ENCODE measurements at places on chromosomes 6 and 20.

DNA sequence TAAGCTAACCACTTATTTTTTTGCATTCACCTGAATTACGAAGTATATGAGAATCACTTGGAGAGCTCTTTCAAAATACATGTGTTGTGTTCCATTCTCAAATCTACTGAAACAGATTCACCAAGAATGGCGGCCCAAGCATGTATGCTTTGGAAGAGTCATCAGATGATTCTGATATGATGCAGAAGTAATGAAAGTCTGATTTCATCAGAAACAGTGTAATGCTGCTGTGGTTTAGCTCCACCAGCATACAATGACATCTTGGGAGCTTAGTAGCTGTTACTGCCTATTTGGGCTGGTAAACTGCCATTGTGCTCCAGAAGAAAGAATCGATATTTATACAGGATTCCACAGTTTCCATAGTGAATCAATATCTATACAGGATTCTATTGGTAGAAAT, 52.9 kb downstream of the UBR2 start:
- no peak for DNase-seq

DNA sequence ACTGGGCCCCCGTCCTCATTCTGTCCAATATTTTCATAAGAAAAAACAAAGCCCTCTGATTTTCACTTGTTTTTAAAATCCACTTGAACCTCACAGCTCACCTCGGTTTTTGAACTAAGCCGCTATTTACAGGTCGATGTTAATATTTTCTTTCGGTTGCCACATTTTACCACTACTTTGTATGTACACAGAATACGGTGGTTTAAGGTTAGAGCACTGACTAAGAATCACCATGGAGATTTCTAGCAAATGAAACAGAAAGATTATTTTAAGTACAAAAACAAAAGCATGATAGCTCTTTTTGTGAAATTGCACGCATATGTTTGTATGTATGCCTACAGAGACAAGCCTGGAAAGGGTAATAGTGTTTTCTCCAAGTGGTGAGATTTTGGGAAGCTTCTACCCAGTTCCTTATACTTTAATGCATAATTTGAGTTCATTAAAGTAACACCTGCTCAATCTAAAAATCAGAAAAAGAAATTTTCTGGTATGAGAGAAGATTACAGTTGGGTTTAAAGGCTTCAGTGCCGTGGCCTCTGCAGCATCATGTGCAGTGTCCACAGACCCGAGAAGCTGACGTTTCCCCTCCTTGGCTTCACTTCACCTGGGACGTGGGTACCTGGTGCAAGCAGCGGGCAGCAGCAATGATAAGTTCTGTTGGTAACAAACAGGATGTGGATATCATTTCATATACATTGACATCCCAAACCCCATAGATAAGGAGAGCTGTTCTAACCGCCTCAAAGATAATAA, 144.0 kb downstream of the UST start:
- no peak for DNase-seq

- peak; percentile 9 for DNase-seq
Observed at GRCh38 chr6:167827583-167828324, 1.0 kb downstream of the AFDN start.

DNA sequence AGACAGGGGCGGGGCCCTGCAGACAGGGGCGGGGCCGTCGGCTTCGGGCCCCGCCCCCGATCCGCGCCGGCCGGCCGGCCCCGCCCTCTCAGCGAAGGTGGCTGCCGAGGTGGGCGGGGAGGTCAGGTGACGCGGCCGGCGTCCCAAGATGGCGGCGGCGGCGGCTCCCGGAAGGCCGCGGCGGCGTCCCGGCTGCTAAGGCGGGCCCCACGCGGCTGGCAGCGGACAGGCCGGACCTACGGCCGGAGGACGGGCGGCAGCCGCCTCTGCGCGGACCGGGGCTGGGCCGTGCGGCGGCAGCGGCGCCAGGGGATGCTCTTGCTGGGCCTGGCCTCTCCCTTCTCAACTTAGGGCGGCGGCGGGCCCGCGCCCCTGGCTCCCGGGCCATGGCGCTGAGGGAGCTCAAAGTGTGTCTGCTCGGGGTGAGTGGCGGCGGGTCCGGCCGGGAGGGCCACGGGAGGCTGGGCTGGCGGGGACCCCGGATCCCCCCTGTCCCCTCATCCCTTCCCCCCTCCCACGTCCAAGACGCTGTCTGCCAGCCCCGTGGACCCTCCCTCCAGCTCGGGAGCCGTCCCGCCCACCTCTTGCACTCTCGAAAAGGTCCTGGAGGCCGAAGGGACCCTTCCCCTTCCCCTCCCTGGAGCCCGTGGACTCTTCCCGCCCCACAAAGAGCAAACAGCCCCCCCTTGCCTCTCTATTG, at the start of gene RAB22A:
Gene RAB22A, plus strand, starts transcription at position 125 of the 700 bp plus-strand sequence. Its CDS starts 262 bp downstream, at position 387.
- peak; percentile 73 for DNase-seq

- DNase-seq = no peak
Observed at GRCh38 chr6:87716928-87717614, 15.0 kb upstream of the AKIRIN2 start.

- no peak for DNase-seq
Observed at GRCh38 chr20:2576317-2576727, 39.9 kb downstream of the TMC2 start.

GRCh38 chr6:54710456-54710855, 136.1 kb upstream of the FAM83B start:
- no peak for DNase-seq

- no peak for DNase-seq
Observed at GRCh38 chr6:159068904-159069578, 24.2 kb upstream of the TAGAP start.

DNA sequence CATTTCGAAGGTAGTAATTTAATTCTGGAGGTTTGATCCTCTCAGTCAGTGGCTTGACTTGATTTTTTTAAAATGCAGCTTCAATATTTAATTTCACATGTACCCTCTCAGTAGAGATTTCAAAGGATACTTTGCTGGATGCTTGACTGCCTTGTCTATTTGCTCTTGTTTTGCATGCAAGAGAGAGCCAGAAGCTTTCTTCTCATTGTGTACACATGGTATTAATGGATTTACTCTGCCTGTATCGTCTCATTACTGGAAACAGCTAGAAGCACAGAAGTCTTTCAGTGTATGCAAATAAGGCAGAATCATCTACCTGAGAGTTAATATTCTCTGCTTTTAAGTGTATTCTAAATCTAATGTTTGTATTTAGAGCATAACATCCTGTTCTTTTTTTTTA, 84.3 kb upstream of the FOXO3 start:
- no peak for DNase-seq

- no peak for DNase-seq
Observed at GRCh38 chr6:5308066-5308465, 46.8 kb downstream of the FARS2 start.
